ENCODE measurements at places on chromosomes 5 and 9.

DNA sequence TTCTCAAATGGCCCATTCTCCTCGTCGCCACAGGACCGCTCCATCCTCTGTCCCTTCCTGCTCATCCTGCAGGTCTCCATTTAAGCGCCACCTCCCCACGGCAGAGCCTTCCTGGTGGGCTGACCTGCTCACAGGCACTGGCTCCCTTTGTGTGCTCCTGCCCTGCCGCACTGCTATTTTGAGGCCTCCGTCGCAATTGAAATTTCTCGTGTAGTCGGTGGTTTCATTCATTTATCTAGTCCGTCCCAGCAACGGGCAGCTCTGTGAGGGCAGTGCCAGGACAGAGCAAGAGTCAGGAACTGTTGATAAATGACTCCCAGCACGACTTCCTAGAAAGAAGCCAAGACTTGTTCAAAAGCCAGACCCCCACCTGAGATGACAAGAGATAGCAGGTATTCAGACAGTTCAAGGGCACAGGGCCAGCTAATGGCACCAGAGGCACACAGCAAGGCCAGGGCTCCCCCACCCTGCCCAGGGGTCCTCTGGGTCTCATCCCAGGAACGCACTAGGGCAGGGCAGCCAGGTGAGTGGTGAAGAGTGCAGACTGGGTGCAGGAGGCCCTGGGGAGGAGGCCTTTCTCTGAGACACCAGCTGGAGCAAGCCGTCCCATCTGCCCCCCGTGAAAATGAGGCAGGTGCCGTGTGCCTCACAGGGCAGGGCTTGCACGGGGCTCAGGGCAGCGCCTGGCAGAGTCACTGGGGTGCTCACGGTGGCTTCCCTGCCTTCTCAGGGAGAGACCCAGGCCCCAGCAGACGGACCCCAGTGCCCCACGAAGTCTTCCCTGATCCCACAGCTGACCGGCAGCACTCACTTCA lies 36.9 kb downstream of the FAM78A start:
- no peak for DNase-seq

GRCh38 chr5:157479612-157480510 lies 19.8 kb downstream of the NIPAL4 start:
- no peak for DNase-seq

GRCh38 chr5:133032852-133033742 lies 6.7 kb upstream of the ZCCHC10 start:
- DNase-seq = no peak

DNA sequence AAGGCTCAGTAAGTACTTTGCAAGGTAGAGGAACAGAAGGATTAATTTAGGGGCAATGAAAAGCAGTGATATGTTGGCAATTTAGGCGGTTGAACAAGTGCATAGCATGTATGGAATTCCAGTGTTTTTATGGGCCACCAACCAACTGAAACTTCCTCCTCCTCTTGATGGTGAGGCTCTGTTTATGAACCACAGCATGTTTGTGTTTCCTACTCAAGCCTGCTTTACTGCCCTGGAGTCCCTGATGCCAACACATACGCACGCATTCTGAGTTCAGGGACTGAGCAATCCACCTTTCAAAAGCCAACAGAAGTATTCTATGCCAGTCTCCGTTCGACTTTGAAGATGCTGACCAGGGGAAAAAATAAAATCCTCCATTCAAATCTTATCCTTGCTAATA lies 417.5 kb downstream of the EFNA5 start:
- DNase-seq = no peak

DNA sequence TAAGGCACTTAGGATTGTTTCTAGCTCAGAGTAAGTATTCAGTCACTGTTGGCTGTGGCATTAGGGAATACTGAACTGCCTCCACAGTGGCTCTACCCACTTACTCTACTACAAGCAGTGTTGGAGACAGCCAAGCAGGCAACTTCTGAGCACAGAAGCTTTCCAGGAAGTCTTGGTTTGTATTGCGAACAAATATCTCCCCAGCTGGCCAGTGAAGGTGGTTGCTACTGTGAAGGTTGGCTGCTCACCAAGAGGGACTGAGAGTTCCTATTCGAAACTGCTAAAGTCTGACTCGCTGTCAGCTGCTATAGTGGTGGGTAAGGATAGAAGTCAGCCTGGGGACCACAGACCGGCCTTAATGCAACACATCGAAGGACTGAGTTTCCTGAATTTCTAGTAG lies 319.1 kb downstream of the KIF4B start:
- DNase-seq = peak; percentile 3

DNA sequence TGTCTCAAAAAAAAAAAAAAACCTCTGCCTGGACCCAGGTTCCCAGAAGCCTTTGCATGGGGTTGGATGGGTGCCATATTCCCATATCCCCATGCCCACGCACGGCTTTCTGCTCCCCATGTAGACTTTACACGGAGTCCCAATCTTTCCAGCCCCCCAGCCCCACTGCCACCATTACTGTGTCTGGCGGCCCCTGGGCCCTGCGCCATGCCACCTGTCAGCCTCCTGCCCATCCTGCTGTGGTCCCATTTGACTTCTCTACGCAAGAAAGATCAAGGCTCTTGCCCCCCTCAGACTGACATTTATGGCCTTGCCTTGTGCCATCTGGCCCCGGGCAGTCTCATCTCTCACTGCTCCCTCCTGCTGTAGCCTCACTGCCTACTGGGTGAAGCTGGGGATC lies 6.5 kb upstream of the AK1 start:
- no peak for DNase-seq

DNA sequence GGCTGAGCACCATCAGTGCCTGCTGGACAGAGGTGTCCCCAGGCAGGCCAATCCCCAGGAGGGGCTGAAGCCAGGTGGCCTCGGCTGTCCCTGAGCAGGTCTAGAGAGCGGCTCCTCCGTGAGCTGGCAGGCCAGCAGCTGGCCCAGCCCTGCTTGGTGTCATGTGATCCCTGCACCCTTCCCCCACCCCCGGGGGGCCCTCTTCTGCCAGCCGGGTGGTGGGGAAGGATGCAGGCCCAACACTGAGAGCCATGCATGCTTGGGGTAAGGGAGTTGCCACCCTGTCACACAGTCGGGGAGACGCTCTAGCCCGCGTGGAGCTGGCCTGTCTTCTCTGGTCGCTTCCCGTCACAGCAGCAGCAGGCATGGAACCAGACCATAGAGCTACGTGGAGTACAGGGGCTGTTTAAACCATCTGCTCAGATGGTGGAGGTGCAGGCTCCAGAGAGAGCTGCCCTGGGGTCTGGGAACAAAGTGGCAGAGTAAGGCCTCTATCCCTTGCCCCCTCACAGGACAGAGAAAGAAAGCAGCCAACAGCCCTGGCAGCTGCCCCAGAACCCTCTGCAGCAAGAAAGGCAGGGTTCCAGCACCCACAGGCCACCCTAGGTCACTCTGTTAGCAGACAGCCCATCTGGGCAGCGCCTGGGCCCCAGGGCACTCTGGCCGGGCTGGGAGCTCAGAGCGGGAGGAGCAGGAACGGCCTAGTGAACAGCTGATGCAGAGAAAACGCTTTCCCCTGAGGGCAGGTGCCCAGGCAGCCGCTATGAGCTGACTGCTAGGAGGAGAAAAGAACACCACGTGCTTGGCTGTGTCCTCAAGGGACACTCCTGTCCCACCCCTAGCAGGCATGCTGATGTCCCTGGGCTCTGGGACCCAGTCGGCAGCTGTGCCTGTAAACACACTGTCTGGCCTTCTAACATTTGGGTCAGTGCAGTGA lies 6.8 kb downstream of the RALGDS start:
- DNase-seq = peak; percentile 75

DNA sequence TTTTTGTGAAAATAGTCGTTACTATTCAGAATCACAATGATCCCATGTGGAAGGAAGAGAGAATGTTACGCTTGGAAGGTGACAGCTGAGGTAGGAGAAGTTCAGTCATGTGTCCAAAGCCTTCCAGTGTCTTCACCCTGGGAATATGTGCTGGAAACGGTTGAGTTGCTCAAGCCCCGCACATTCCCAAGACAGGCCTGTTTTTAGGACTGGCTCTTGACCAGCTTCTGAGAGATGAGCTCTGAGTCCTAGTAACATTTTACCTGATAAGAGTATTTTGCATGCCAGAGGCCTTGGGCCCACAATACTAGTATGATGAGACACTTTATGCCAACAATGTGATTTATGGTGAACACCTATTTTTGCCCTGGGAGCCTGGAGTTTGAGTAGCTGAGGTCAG lies 101.7 kb downstream of the LMNB1 start:
- DNase-seq = no peak

- no peak for DNase-seq
These were observed 4.6 kb upstream of the ISL1 start for GRCh38 chr5:51378448-51379330.

GRCh38 chr9:89305868-89306267 lies 5.1 kb upstream of the CKS2 start:
- no peak for DNase-seq

DNA sequence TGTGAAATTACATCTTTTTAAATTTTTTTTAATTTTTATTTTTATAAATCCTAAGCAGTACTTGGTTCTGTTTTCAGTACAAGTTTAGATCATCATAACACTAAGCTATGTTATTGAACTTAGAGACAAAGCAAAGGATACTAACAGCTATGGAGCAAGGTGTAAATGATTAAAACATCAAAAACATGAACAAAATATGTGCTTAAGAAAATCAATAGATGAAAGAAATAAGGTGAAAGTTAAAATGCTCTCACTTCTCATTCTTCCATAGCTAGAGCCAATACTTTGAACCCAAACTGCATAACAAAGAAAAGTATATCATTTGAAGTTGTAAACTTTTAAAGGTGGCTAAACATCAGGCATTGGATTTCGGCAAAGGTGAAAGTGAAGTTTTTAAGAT lies 292.3 kb upstream of the PUM3 start:
- no peak for DNase-seq

DNA sequence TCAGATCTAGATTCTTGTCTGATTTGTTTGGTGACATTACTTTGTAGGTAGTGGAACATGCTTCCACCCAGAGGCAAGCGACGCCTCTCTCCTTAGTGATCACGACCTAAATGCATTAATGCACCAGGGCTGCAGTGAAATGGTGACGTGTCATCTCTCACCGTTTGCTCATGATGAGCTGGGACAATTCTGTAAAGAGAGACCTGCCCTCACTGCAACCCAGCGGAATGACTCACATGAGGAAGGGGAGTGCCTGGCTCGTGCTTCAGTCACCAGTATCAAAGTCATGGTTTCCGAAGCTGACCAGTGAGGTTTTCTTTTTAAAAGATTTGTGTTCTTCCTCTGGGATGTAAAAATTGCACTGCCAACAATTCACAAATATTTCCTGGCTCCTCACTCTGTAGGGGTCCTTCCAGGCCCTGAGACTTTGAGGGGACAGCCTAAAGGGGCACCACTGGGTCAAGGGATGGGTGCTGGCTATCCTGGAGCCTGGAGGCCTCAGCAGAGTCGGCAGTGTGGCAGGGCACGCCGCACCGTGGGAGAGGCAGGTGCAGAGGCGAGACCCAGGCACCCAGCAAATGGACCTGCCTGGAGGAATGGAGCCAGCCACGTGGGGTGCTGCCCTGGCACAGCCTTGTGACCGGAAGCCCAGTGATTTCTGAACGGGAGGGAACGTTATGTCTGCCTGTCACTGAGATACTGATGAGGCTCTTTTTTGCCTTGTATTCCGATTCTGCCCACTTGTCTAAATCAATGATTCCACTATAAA lies 17.3 kb downstream of the QSOX2 start:
- no peak for DNase-seq

DNA sequence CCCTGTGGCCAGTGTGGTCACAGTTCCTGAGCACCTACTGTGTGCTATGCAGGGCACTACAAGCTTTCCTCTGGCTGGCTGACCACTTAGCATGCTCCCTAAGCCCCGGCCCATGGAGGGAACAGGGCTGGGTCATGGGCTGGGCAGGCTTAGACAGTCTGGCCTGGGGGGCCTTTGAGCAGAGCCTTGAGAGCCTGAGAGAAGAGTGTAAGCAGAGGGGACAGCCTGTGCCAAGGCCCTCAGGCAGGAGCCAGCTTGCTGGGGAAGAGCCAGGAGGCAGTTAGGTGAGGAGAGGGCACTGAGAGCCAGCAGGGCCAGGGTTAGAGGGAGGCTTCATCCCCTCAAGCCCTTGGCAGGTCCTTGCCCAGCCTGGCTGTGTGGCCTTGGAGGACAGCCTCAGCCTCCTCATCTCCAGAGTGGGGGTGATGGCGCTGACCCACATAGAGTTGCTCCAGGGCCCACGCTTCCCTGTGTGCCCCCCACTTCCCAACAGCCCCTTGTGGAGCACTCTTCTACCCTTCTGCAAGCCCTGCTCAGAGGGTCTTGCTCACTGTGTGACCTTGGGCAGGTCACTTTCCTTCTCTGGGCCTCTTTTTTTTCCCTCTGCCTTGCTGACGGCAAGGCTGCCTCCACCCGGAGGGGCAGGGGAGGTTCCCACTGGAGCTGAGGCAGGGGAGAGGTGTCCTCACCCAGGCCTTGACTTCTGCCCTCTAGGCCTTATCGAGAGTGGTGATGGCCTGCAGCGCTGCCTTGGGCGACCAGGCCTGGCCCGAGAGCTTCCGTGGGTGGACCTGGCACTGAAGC lies 107.1 kb downstream of the PHF2 start:
- DNase-seq = no peak

GRCh38 chr9:137305060-137305797 lies 3.2 kb upstream of the NRARP start:
- no peak for DNase-seq
